AG04450 (cell line): ENCODE measurements at places on chromosomes 6 and 20.
A peak's percentile ranks its signal among the peaks of the same experiment; 100 is the strongest.

DNA sequence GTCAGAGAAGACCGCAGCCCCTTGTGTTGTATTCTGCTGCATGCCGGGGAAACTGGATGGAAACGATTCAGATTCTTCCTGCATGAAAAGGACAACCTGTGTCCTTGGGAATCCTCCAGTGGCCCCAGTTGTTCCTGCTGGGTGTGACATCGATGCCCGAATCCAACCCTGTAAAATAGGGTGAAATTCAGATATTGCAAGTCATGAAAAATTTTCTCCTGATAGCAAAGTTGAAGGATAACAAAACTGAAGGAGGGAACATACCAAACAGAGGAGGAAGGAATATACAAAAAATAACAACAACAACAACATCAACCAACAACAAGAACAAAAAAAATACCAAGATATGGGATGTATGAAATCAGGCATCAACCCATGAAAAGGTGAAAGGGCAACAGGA lies 28.3 kb upstream of the HLA-E start:
- DNase-seq = no peak

DNA sequence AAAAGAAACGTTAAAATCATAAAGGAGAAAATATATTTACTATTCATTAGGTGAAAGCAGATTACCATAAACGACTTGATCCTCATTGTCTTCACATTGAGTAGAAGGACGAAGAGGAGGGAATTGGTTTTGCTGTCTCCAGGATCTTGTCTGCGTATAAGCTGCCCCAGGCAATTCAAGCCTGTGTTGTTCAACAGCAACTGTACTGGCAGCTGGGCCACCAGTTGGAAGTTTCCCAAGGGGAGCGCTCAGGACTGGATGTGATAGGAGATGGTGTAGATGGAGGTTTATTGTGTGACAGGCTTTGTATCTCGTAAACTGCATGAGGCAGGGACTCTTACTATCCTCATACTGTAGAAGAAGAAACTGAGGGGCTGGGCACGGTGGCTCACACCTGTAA lies 3.9 kb upstream of the FANCE start:
- DNase-seq = no peak

DNA sequence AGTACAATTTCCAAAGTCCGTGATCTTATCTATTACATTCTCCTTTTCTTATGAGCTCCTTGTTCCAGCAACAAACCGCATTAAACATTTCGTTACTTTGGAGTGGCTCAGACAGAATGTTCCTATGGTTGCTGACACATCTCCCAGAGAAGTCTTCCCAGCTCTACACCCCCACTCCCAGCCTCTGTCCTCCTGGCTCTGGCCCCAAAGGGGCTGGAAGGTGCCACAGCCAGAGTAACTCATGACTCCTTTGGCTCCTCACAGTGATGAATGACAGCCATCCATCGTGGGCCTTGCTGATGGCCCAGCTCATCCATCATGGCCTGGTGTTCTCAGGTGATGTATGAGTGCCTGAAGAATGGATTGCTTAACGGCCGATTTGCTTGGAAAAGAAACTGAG lies 203.0 kb downstream of the DHX35 start:
- no peak for DNase-seq

DNA sequence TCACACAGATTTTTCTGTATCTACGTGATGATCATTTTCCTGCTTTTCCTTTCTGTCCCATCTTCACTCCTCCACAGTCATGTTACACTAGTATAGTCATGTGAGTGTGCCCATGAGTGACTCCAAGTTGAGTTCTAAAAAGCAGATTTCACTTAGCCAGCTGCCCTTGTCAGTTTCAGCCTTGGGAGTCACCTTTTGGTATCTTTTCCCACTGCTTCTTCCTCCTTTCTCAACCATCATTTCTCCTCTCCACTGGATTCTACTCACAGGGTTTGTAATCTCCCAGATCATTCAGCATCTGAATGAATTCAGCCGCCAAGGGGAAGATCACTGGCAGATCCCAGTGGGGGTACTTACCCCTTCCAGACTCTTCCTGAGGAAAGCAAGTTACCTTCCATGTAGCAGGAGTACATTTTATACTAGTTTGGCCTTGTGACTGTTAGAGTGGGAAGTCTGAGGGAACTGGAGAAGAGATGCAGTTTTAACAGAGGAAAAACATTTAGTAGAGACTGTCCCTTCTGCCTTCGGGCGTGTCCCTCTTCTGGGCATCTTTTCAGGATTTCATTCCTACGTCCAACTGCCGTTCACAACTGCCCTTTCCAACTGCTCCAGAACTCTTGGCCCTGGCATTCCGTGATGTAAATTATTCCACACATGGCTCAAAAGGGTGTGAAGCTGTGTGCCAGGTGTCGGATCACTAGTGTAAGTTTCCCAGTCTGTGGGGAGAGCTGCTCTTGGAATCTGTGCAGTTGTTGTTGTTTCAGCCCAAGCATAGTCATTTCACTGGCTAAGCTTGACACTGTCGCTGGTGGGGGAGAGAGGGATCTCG lies 38.9 kb downstream of the BICRAL start:
- DNase-seq = no peak

DNA sequence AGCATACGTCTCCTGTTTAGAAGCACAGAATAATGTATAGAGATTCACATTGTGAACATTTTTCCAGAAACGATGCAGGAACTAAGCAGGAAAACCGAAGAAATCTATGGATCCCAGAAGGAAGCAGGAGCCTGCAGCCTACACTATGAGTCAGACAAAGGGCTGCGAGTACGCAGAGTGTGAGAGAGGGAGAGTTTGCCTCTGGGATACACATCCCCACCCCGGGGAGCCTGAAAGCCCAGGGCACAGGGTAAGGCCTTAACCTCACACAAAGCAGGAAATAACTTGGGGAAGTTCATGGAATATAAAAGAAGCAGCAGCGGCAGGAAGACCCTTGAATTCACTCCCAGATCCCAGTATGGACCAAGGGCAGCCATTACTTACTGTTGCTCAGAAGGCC lies 842.1 kb upstream of the MANEA start:
- DNase-seq = no peak

DNA sequence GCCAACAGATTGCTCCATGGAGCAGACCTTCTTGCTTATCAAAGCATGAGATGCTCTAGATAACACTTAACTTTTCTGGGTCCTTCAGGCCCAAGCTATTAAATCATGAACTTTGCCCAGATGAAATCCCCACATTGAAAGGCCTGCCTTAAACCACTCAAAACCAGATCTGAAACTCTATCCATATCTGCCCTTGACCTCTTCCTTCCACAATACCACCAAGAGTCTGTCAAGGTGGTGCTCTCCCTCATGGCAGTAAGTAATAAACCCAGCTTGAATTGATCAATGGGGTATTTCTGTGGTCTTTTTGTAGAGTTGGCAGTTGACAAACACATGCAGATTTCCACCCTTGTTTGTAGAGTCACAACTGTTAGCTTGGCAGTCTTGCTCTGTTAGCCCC lies 135.5 kb downstream of the ISM1 start:
- no peak for DNase-seq

- DNase-seq = no peak
Observed at GRCh38 chr6:125346201-125346925, 44.6 kb upstream of the HDDC2 start.

- no peak for DNase-seq
Observed at GRCh38 chr6:46935687-46936086, 13.9 kb upstream of the ADGRF5 start.

DNA sequence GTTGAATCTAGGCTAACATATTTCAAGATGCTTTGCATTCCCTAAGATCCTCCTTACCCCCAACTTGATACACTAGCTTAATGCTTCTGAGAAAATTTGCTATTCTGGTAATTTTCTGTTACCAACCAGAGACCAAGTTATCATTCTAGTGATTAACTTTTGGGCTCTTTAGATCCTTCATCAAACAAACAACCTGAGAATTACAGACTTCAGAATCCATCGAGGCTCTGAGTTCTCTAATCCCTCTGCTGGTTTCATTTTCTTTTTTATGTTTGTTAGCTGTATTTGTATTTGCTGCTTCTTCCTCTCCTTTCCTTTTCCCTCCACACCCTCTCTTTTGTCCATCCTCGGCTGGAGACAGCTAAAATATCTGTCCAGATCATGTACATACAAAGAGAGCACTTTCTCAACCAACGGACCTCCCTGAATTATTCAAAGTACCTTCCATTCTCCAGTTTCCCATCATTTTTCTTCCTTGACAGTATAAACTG lies 98.7 kb upstream of the RIPOR2 start:
- DNase-seq = no peak

GRCh38 chr6:52663120-52663935 lies 7.6 kb upstream of the TMEM14A start:
- DNase-seq = peak; percentile 48

DNA sequence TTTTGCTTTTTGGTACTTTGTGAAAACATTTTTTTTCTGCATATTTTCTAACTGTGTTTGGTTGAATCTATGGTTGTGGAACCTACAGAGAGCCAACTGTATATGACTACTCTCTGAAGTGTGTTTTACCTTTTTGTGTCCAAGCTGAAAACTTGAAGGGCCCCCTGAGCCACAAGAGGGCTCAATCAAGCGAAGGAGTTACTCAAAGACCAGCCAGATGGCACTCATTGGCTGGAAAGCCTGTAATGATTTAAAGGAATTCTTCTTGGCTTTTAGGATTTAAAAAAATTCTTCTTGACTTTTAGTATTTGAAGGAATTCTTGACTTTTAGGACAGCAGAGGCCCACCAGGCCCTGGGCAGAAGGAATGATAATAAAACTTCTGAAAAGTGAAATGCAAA lies 27.0 kb upstream of the ECI2 start:
- no peak for DNase-seq

DNA sequence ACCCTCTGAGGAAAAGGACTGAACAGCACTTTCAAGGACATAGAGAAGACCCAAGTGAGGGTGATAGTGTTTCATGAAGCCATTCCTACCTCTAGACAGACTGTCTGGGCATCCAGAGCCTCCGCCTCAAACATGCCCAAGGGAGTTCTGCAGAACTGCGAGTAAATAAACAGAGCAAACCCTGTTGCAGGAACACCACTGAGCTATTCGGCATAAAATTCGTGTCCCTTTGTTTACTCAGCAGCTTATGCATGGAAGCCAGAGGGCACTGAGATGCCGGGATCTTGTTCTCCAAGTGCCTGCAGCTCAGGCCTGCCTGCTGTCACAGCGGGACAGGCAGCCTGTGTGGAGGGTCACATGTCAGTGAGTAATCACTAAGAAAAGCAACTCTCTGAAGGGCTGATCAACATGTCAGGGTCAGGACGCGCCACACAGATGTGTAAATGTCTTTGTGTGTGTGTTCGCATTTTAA lies 164.9 kb upstream of the HEY2 start:
- DNase-seq = no peak

DNA sequence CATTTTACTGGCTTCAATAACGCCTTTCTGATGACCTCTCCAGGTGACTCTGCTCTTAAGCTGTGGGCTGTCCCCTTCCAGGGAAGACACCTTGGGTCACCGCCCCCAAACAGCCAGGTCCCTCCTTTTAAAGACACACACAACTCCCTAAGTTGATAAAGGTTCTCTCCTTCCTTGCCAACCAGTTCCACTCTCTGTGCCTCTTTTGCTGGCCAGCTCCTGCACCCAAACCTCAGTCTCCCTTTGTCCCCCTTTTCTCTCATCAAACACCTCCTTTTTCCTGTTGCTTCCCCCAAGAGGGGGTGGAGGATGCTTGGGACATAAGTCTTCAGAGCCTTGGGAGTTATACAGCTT lies 1.0 kb downstream of the NCOA6 start:
- no peak for DNase-seq

GRCh38 chr20:32053648-32054047 lies 1.6 kb downstream of the HCK start:
- no peak for DNase-seq

- DNase-seq = no peak
Observed at GRCh38 chr20:44296011-44296410, 15.0 kb downstream of the FITM2 start.

GRCh38 chr6:168031411-168031971 lies 34.0 kb downstream of the KIF25 start:
- DNase-seq = peak; percentile 27

DNA sequence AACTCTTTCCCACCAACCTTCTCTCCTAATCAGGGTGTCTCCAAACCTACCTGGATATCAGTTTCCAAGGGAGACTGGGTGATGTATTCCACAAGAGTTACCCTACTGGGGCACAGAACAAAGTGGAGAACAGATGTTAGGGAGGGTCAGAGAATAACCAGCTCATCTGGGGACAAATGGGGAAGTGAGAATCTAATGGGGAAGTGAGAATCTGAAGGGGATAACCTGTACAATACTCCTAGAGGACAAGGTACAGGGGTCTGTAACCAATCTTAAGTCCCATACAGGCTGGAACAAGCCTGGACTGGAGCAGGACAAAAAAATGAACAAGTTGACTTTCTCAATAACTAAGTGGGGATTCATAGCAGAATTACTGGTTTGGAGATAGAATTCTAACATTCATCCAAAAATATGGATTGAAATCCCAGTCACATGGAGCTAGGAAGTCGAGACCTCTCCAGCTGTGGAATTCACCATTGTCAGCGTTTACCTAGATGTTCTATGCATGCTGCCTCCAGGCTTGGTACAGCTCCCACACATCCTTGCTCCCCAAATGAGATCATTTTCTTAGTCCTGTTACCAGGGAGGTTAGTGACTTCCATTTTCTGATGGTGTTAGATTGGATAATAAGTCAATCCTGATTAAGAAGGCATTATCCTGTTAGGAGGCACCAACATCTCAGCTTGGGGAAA lies 214.8 kb upstream of the MOCS1 start:
- DNase-seq = no peak

DNA sequence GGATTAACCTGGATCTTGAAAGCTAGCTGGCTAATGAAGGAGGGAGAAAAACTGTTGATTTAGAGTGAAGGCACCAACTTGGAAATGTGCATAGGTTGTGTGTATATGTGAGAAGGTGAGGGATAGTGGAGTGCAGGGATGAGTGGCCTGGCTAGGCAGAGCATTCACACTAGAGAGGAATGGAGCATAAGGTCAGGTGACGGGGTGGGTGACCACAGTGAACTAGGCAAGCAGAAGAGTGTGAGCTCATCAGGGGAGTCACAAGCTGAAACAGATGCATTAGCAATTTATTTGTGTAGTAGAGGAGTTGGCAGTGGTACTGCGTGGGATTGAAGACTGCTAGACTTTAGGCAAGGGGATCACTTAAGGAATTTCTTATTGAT lies 10.5 kb downstream of the ANKRD66 start:
- DNase-seq = no peak

GRCh38 chr6:130975325-130975724 lies 87.7 kb downstream of the EPB41L2 start:
- DNase-seq = no peak

DNA sequence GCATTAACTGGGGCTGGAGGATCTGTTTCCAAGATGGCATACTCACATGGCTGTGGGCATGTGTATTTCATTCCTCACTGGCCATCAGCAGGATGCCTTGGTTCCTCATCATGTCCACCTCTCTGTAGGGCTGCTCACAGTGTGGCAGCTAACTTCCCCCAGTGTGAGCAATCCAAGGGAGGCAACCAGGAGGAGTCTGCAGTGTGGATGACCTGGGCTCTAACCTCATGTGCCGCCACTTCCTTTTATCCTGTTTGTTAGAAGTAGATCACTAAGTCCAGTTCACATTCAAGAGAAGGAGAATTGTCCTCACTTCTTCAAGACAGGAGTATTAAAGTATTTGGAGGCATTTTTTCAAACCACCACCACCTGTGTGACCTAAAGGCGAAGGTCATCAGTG lies 54.4 kb downstream of the MTHFD1L start:
- DNase-seq = no peak

GRCh38 chr6:114952229-114952628 lies 609.4 kb upstream of the HS3ST5 start:
- DNase-seq = no peak
